ENCODE measurements at places on chromosomes 1 and 21.

GRCh38 chr1:241357366-241358340 is 648 bp upstream of the RGS7 start:
- DNase-seq, result peak; percentile 1

DNA sequence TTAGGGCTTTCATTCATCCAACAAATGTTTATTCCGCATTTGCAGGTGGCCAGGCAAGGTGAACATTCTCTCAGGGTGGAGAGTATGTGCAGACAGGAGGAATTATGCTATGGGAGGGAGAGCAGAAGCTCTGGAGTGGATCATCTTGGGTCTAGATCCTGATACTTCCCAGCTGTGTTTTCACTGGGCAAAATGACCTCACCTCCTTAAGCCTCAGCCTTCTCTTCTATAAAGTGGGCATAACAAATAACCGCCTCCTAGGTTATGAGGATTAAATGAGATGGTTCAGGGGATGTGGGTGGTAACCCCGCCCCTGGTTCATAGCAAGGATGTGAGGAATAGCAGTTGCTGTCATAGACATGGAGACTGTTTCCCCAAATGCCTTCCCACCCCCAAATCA is 1.7 kb upstream of the TMEM51 start:
- no peak for DNase-seq

DNA sequence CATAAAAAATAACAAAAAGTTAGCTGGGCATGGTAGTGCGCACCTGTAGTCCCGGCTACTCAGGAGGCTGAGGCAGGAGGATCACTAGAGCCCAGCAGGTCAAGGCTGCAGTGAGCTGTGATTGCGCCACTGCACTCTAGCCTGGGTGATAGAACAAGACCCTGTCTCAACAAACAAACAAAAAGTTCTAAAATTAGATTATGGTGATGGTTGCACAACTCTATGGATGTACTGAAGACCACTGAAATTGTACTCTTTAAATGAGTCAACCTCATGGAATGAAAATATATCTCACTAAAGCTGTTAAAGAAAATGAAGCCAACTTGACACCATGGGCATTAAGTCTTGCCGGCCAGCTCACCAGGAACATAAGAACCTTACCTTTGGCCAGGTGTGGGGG is 9.1 kb downstream of the MRAP start:
- DNase-seq, result no peak

GRCh38 chr1:153375511-153375910 is at the start of gene S100A12:
Gene S100A12, minus strand, starts transcription at chr1:153375621. Its CDS starts 1,029 bp downstream, at chr1:153374592.
- no peak for DNase-seq
